CD4-positive, alpha-beta memory T cell (primary cell): ENCODE measurements at places on chromosomes 3 and 15. TPM values are rescaled to one million over a fixed set of nuclear protein-coding genes. Genes with fewer than 3 reads are reported as not detected.

IL17RE gene
- polyA plus RNA-seq = 1.6 TPM

- H3K27me3 ChIP-seq = no peaks in the 10 kb centered on the region
- H3K27ac ChIP-seq = peak overlapping the region; percentile 24
- peaks cover 63% of the 10 kb centered on the region for H3K4me1 ChIP-seq
- no peak overlapping the region for H3K4me3 ChIP-seq
These were observed 74.5 kb downstream of the RAB7A start for GRCh38 chr3:128800241-128801187.

GRCh38 chr15:57456559-57456958 is 80.3 kb downstream of the CGNL1 start:
- no peaks in the 10 kb centered on the region for H3K4me1 ChIP-seq
- H3K36me3 ChIP-seq = no peaks in the 10 kb centered on the region
- H3K27me3 ChIP-seq = peaks cover 7% of the 10 kb centered on the region
- no peak overlapping the region for H3K27ac ChIP-seq

GRCh38 chr3:149321640-149322039 is 11.8 kb downstream of the TM4SF18 start:
- no peak overlapping the region for H3K27ac ChIP-seq
- H3K27me3 ChIP-seq = no peaks in the 10 kb centered on the region
- no peaks in the 10 kb centered on the region for H3K36me3 ChIP-seq
- DNase-seq = no peak

GRCh38 chr15:38860253-38860652 is 295.6 kb upstream of the RASGRP1 start:
- H3K36me3 ChIP-seq = no peaks in the 10 kb centered on the region
- H3K4me3 ChIP-seq = no peak overlapping the region

DNA sequence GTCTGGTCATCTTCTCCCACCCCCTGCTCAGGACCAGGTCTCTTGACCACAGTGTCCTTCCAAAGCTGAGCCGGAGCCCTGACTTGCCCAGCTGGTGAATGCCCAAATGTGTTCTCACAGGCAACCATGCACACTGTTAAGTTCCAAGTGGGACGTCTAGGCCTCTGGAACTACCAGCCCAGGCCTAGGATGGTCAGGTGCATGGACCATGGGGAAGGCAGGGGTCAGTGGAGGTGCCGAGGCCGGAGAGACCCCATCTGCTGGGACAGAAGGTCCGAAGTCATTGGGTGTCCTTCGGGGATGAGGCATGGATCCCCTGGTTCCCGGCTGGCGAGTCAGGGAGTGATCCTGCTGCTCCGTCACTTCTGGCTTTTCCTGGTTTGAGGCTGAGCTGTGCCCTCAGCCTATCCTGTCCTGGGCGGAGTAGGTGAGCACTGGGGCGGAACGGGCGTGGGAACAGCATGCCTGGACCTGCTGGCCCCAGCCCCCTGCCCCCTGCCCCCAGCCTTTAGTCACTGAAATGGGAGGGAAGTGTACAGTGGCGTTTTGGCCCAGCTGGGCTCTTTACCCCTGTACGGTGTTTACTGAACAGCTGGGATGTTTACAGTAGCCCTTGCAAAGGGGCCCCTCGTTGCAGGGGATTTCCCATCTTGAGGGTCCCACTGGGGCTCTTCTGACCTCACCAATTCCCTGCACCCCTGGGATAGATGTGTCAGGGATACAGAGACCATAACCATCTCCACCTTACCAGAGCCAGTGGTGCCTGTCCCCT is 12.1 kb downstream of the SEMA3F start:
- H3K4me3 ChIP-seq = no peak overlapping the region
- no peak overlapping the region for H3K27ac ChIP-seq
- no peaks in the 10 kb centered on the region for H3K36me3 ChIP-seq
- DNase-seq = no peak
- no peaks in the 10 kb centered on the region for H3K4me1 ChIP-seq

GRCh38 chr3:127006781-127007436 is 24.0 kb downstream of the PLXNA1 start:
- no peaks in the 10 kb centered on the region for H3K36me3 ChIP-seq
- H3K4me1 ChIP-seq = no peaks in the 10 kb centered on the region

DNA sequence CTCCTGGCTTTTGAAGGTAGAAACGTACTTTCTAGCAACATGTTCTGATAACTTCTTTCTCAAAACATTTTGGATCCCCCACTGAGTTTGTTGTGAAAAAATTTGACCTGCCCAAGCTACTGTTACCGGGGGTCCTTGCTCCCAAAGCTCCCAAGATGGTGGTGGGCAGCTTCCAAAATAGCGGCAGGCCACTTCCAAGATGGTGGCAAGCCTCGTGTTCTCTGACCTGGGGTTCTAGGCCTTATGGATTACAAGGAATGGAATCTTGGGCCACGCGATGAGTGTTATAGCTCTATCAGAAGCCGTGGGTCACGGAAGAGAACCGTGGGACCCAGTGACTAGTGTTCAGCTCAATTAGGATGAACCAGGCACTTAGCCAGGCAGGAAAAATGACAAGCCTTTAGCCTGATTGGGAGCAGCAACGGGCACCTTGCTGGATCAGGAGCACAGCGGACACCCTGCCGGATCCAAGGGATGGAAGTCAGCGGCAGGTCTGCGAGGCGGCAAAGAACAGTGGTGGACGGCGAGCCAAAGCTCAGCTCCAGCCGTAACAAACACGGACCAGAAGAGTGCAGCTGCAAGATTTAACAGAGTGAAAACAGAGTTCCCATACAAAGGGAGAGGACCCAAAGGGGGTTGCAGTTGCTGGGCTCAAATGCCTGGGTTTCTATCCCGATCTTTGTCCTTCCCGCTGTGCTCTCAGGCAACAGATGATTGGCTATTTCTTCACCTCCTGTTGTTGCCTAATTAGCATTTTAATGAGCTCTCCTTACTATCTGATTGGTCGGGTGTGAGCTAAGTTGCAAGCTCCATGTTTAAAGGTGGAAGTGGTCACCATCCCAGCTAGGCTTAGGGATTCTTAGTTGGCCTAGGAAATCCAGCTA is 133.3 kb downstream of the WDR72 start:
- no peaks in the 10 kb centered on the region for H3K36me3 ChIP-seq
- DNase-seq = no peak
- no peaks in the 10 kb centered on the region for H3K4me1 ChIP-seq
- H3K27ac ChIP-seq = no peak overlapping the region
- H3K27me3 ChIP-seq = no peaks in the 10 kb centered on the region

DNA sequence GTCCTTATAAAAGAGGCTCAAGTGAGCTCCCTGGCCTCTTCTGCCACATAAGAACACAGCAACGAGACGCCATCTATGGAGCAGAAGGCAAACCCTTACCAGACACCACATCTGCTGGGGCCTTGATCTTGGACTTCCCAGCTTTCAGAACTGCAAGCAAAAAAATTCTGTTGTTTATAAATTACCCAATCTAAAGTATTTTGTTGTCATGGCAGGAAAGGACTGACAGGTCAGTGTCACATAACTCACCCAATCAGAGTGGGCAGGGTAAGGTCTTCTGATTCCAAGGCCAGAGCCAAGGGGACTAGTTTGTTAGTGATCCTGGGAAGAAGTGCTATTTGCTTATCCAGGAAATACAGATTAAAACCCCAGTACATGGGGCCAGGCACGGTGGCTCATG is 98.9 kb downstream of the HMG20A start:
- H3K27me3 ChIP-seq = no peaks in the 10 kb centered on the region
- H3K27ac ChIP-seq = no peak overlapping the region
- no peaks in the 10 kb centered on the region for H3K36me3 ChIP-seq
- no peak overlapping the region for H3K4me3 ChIP-seq
- H3K4me1 ChIP-seq = no peaks in the 10 kb centered on the region
- DNase-seq = no peak

- H3K36me3 ChIP-seq = no peaks in the 10 kb centered on the region
- H3K27me3 ChIP-seq = no peaks in the 10 kb centered on the region
- H3K4me3 ChIP-seq = no peak overlapping the region
- H3K27ac ChIP-seq = no peak overlapping the region
- H3K4me1 ChIP-seq = no peaks in the 10 kb centered on the region
These were observed 6.6 kb downstream of the SAMMSON start for GRCh38 chr3:70006089-70006488.

DNA sequence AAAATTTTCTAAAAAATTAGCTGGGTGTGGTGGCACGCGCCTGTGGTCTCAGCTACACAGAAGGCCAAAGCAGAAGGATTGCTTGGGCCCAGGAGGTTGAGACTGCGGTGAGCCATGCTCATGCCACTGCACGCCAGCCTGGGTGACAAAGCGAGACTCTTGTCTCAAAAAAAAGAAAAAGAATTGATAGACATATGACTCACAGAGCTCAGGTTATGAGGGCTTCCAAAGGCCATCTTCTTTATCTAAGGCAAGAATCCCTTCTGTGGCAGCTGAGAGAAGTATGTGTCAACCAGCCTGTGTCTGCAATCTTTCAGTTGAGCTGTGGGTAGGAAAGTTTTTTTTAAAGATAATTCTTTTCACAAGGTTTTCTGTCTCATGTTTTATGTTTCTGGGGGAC is 53.9 kb downstream of the MRPS25 start:
- peaks cover 42% of the 10 kb centered on the region for H3K36me3 ChIP-seq
- no peaks in the 10 kb centered on the region for H3K4me1 ChIP-seq
- no peak overlapping the region for H3K4me3 ChIP-seq
